Central memory CD4-positive, alpha-beta T cell (primary cell): ENCODE measurements at places on chromosomes 1 and 21.

DNA sequence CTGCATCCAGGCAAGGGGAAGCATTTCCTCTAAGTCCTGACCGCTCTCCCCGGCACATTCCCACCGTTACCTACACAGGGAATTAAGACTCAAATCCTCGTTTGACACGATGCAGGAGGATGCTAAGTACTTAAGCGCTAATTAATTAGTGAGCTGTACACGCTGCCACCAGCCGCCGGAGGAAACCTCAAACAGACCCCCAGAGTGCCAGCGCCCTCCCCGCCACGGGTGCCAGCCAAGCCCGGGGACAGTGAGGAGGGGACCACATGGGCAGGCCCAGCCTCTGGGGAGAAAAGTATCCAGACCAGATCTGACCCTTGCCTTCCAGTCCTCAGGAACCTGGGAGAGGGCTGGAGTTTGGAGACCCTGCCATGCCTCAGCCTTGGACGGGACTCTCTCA is 17.4 kb upstream of the CASZ1 start:
- DNase-seq = no peak

GRCh38 chr1:8011016-8011415 is 15.1 kb downstream of the ERRFI1 start:
- no peak for DNase-seq

GRCh38 chr1:28601696-28602095 is 9.6 kb downstream of the RAB42 start:
- no peak for DNase-seq

DNA sequence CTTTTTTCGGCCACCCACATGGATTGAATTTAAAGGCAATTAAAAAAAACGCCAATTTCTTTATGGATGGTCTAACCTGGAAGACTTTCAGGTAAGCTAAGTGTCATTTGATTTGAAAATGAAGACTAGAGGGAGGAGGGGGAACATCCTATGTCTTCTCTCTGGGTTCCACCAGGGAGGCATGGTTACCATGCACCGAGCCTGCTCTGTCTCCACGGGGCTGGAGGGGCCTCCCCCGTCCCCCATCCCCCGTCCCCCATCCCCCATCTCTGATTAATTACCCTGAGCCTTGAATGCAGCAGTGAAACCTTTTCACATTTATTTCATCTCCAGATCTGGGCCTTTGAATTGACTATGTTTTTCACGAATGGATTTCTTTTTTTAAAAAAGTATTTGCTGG is 135.1 kb downstream of the TLR5 start:
- DNase-seq = no peak

GRCh38 chr1:60571811-60572210 is 498.2 kb upstream of the C1orf87 start:
- DNase-seq = no peak

- peak; percentile 63 for DNase-seq
Observed at GRCh38 chr1:15323351-15323988, 76.4 kb downstream of the FHAD1 start.

DNA sequence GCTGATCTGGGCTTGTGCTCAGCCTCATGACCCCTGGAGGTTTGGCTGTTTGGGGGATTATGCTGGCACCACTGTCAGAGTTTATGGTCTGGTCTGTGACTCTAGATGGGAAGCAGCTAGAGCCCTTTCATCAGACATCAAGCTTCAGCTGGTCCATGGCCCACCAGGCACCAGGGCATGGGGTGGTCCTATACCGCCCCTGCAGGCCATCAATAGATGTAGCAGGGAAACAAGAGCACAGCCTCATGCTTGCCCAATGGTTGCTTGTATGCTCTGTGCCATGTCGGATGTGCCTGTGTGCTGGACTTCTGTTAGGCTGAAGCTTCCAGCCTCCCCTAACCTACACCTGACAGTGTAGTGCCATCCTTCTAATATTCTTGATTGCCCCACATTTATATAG is 71.1 kb upstream of the CD34 start:
- no peak for DNase-seq

- DNase-seq = no peak
Observed at GRCh38 chr1:108962681-108963051, 618 bp downstream of the CLCC1 start.

DNA sequence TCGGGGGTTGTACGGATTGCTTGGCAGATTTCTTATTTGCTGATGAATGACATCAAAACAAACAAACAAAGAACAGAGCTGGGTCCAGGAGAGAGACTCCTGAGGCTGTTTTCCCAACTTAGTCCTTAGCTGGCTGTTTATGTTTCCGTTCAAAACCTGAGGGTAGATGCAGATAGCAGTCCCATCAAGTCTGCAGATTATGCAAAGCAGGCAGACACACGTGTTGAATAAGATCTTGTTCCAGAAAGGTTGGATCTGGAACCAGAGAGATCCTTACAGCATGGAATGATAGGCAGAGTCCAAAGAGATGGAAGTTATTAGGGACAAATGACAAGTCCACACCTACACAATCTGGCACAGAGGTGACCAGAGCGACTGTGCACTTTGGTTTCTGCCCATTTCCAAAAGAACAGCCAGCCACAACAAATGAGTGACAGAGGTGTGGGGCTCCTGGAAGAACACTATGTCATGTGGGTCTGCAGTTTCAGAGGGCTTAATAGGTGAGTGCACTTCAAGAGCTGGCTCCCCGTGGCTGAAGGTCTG is 65.5 kb downstream of the MAN1C1 start:
- DNase-seq = no peak

GRCh38 chr1:233277637-233278606 is 17.6 kb downstream of the PCNX2 start:
- DNase-seq = no peak

- no peak for DNase-seq
Observed at GRCh38 chr1:207407655-207408260, 46.4 kb upstream of the CR2 start.

DNA sequence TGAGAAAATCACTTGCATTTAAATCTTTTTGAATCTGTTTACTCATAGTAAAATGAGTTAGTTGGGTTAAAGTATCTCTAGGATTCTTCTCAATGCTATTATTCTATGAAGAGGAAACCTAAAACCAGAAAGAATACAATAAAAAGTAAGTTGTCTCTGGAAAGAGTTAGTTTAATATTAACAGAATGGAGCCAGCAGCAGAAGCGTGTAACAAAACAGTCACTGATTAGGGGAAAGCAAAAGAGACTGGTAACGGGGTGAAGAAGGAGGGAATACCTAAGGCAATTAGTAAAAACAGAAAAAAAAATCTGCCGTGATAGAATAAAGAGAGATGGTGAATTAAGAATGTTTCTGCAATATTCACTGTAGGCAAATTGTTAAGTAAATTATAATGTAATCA is 60.0 kb downstream of the NRDC start:
- DNase-seq = no peak

- no peak for DNase-seq
Observed at GRCh38 chr21:31875496-31876015, 2.7 kb downstream of the HUNK start.

DNA sequence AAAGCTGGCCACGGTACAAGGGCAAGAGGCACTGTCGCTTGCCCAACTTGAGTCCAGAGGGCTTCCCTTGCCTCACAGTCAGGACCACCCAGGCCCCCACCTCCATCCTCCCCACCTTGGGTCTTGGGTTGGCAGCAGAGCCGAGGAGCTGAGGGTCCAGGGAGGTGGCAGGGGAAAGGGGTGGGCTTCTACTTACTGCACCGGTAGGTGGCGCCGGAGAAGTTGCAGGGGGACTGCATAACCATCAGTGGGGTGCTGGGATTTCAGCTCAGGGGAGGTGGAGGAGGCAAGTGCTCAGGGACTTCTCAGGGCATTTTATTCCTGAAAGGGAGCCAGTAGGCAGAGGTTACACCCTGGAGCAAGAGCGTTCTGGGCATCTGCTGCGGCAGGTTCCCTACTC is 44.0 kb downstream of the TRIM62 start:
- no peak for DNase-seq

- no peak for DNase-seq
Observed at GRCh38 chr1:243507001-243507671, 251.3 kb downstream of the SDCCAG8 start.

GRCh38 chr1:233982827-233983518 is 78.5 kb downstream of the SLC35F3 start:
- DNase-seq = no peak

DNA sequence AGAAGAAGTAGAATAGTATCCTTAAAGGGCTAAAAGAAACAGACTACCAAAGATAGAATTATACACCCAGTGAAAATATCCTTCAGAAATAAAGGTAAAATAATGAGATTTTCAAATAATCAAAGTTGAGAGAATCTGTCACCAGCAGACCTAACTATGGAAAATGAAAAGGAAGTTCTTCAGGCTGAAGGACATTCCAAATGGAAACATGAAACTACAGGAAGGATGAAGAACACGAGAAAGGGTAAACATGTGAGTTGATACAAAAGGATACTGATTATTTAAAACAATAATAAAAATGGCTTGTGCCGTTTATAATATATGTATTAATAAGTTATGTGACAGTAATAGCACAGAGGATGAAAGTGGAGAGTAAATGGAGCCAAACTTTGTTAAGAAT is 57.1 kb upstream of the SLFNL1 start:
- no peak for DNase-seq

DNA sequence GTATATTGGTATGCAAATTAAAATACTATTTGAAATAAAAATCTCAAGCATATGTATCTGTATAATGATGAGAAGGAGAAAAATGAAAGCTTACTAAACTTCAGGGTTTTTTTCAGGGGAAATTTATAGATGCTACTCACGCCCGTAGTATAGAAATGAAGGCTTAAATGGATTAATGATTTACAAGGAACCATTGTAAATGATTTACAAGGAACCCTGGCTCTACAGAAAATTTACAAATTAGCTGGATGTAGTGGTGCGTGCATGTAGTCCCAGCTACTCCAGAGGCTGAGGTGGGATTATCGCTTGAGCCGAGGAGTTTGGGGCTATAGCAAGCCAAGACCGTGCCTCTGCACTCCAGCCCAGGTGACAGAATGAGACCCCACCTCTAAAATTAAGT is 150.5 kb downstream of the PCBP3 start:
- no peak for DNase-seq

- no peak for DNase-seq
Observed at GRCh38 chr1:182662121-182662890, 22.1 kb downstream of the RGS8 start.

- DNase-seq = no peak
Observed at GRCh38 chr1:1081311-1082238, 7.5 kb upstream of the RNF223 start.

GRCh38 chr1:112247961-112248360 is 148.1 kb upstream of the CTTNBP2NL start:
- no peak for DNase-seq

GRCh38 chr21:45158491-45159423 is 84.4 kb downstream of the ADARB1 start:
- no peak for DNase-seq

- DNase-seq = no peak
Observed at GRCh38 chr1:188499690-188500089, 1670.9 kb downstream of the PLA2G4A start.

- no peak for DNase-seq
Observed at GRCh38 chr1:164311377-164311776, 247.6 kb upstream of the PBX1 start.

- no peak for DNase-seq
Observed at GRCh38 chr21:39384674-39385298, 35.9 kb upstream of the HMGN1 start.

- DNase-seq = no peak
Observed at GRCh38 chr21:38527737-38528136, 29.5 kb upstream of the ERG start.

DNA sequence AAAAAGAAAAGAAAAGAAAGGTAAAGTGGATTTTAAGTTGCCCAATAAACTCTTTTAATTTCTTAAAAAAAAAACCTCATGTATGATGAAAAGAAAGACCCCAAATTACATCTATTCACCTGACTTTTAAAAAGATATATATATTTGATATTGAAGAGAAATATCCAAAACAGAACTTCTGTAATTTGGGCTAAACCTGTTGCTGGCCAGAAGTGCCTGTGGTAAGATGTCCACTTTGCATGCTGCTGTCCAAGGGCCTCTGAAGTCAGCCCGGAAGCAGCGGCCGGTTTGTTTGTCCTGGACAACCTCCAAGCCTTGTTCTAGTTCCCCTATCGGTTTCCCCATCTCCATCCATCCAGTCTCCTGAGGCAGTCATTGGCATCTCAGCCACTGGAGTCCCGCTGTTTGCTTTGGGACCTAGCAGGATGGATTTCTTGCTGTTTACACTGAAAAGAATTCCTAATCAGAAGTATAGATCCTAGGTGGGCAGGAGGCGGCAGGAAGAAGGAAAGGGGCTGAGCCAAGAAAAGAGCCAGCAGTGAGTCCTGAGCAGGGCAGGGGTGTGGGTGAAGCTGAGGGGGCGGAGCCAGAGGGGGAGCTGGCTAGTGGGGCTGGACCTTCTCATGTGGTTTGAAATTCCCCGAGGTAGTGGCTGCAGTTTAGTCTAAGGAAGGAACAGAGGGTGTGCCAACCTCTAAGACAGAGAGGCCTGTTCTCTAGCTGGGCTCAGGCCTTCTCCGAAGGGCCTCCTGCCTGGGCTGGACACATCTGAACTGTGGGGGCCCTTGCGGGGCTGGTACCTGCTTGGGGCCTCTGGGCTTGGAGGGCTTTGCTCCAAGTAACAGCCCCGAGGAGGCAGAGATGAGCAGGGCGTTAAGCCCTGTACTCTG is 3.3 kb downstream of the NCMAP start:
- DNase-seq = no peak

GRCh38 chr21:37866027-37866426 is 50.2 kb downstream of the KCNJ6 start:
- DNase-seq = no peak

GRCh38 chr1:211640301-211640630 is 35.2 kb downstream of the NEK2 start:
- no peak for DNase-seq

- no peak for DNase-seq
Observed at GRCh38 chr1:23667411-23667810, 24.2 kb upstream of the RPL11 start.
